ENCODE measurements at places on chromosomes 4 and X.

DNA sequence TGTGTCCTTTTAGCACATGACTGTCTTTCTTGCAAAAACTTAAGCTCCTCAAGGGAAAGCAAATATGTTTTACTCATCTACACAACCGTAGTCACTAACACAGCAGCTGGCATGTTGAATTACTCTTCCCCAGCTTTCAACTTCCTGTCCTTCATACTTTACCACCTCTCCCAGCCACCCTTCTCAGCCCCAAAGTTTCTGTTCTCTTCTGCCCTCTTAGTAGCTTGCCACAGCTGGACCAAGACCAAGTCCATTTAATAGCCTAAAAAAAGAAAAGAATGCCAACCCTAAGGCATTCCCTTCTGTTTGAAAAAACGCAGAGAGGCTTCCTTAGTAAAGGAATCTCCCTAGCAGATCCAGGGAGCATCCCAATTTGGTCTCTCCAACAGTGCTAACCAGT is 36.8 kb downstream of the SRPX2 start:
- DNase-seq: no peak

DNA sequence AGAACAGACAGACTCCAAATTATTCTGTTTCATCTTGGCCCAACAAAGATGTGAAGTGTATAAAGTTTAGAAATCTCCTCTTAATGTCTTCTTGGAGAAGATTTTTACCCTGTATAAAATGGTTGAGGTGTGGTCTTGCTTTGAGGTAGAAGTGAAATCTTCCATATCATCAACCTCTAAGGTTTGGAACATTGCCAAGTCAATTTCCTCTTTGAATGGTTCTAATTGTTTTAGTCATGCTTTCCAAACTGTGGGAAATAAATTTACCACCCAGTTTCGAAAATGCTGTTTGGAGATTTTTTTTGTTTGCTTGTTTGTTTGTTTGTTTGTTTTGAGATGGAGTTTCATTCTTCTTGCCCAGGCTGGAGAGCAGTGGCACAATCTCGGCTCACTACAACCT is 174.1 kb upstream of the ADAMTS3 start:
- DNase-seq: peak; percentile 2

DNA sequence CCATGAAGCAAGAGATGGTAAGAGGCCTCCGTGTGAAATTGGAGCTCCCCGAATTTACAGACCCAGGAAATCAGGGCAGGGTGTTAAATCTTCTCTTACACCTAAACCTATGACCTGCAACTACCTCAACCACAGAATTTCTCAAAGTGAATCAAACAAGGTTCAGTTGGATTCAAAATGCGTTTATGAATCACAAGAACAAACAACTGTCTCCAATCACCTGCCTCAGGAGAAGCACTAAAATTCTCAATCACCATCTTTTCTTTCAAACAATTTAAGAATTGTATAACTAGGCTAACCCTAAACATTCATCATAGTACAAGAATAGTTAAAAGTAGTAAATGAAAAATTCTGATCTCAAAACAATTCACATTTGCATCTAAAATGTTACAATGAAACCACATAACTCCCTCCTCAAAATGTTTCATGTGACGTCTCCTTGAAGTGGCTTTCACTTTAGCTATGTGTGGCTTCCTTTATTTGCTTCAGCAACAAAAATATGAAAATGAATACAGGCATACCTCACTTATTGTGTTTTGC is 19.2 kb downstream of the PPP3CA start:
- DNase-seq: peak; percentile 67

GRCh38 chr4:128757712-128758111 is 51.8 kb upstream of the JADE1 start:
- DNase-seq: no peak

DNA sequence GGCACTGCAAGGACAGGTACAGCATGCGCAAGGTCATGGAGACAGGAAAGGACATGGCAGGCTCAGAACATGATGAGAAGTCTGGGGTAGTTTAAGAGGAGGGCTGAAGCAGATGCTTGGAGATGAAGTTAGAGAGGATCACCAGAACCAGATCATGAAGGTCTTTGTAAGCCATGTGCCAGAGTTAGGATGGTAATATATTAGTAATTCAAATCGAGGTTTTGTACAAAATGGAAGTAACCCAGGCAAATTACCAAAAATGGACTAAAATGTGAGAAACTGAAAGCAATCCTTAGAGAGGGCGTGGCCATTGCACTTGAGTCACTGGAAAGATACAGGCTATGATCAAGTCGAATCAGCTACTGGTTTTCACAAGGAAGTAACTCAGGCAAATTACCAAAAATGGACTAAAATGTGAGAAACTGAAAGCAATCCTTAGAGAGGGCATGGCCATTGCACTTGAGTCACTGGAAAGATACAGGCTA is 13.5 kb downstream of the RXFP1 start:
- DNase-seq: peak; percentile 61

DNA sequence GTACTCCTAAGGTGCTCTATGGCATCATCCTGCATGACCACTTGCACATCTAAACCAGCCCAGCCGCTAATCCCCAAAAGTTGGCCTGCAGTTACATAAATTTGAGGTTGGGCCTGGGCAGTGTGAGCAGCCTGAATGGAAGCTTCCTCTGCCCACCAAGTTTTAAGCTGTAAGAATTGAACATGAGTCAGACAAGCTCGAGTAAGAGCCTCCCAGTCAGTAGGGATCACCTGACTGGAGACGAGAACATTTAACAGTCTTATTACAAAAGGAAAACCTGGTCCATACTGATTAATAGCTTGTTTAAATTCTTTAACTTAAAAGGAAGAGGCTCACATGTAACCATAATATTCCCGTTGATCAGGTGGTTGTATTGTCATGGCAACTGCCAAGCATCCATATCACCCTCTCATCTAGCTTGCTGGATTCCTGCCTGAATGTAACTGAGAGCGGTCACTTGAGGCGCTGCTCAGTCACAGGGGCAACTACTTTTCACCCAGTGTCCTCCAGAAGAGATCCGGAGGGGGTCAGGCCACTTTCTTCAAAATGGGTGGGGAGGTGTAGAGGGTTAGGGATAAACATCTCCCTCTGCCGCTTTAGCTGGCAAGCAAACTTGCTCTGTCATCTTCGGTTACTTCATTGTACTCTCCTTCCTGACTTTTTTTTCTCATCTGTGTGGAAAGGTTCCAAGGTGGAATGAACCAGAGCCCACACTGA is 56.6 kb upstream of the WDR1 start:
- peak; percentile 91 for DNase-seq

- DNase-seq: no peak
Observed at GRCh38 chr4:128295255-128295654, 7.6 kb upstream of the PGRMC2 start.

- DNase-seq: no peak
Observed at GRCh38 chr4:125991398-125991797, 676.6 kb downstream of the FAT4 start.

DNA sequence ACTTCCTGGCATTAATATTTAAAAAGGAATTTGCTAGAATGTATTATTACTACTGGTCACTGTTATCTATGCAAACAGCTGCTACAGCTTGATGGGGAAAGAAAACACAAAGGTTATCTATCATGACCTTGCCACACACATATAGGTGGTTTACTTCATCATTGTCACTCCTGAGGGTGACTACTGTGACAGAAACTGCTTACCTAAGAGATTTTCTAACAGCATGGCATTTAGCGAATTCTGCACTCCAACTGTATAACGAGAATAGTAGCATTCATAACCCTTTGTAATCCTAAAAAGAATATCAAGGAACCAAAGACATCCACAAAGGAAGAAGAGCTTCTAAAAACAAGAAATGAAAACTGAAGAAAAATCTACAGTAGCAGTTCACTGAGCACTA is 74.6 kb upstream of the SPOCK3 start:
- no peak for DNase-seq

DNA sequence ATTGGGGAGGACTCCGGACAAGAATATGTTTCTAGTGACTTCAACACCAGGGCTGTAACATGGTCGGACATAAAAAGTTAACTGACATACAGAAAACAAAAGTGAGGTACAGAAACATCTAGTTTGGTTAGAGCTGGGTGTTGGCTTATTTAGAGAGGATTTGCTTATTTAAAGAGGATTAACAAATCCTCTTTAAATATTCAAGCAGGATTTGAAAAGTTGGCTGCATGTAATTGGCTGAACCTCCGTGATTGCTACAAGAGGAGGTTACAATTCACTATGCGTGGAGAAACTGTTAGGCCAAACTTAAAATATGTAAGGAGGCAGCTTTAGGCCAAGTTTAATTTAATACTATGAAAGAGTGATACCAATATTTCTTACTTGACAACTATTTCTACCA is 2707.4 kb downstream of the ARAP2 start:
- no peak for DNase-seq

DNA sequence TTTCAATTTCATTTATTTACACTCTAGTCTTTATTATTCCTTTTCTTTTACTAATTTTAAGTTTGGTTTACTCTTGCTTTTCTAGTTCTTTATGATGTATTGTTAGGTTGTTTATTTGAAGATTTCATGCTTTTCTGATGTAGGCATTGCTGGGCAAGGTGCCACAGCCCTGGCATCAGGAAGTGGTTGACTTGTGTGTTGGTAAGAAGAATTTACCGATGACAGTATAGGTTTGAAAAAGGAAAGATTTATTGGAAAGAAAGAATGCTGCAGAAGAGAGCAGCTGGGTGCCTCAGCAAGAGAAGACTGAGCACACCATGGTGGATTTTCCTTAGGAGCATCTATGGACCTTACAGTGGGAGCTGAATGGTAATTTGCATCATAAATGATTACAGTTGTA is 153.2 kb downstream of the KLF8 start:
- peak; percentile 45 for DNase-seq
